ENCODE measurements at places on chromosomes 12 and 14.

DNA sequence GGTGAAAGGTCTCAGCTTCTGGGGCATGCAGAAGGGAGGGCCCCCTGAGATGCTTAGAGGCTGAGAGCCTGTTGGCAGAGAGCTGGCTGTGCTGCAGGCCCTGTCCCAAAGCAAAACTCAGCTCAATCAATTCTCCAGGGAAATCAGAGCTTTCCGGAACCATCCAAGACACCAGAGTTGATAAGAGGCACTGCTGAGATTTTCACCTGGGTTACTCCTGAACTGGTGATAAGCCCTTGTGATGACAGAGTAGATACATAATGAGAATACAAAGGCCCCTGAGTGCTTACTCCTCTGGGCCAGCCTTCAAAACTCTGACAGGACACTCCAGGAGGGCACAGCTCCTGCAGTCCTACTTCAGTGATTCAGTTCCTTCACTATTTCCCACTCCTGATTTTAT is 63.9 kb downstream of the ARL6IP4 start:
- no peak for DNase-seq

- no peak for DNase-seq
Measured at GRCh38 chr12:52427083-52427482, 7.1 kb downstream of the KRT75 start.

GRCh38 chr12:77025782-77026314 is 39.5 kb downstream of the E2F7 start:
- DNase-seq: no peak

- DNase-seq: no peak
Measured at GRCh38 chr12:105319691-105320209, 10.7 kb upstream of the C12orf75 start.

DNA sequence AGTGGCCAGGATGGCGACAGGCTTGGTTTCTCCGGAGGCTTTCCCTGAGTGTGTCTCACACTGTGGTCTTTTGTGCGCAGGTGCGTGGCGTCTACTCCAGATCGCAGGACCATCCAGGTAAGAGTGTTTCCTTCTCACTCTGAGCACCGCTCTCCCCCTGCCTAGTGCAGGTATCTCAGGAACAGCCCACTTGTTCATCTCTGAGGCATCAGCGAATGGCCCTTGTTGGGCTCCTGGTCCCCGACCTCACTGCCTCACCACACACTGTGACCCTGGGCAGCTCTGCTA is 781 bp downstream of the ADGRD1 start:
- no peak for DNase-seq

GRCh38 chr14:43687921-43688320 is 819.2 kb downstream of the FSCB start:
- no peak for DNase-seq

- DNase-seq: no peak
Measured at GRCh38 chr12:26434299-26435068, 239.1 kb downstream of the SSPN start.

DNA sequence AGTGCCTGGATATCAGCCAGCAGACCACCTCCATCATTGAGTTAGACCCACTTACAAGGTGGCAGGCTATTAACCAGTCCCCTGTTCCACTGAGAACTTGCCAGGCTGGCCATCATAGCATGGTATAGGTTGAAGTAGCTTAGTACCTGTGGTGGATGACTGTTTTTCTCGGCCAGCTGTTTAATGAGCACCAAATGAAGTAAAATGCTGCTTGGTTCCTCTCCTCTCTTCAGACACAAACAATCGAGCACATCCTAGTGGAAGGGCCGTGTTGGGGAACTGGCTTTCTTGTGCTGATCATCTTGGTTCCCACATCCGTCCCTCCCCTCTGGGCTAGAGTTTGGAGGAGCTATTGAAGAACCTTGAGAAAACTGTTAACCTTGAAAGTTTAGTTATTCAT is 486.2 kb downstream of the RAD51B start:
- no peak for DNase-seq

DNA sequence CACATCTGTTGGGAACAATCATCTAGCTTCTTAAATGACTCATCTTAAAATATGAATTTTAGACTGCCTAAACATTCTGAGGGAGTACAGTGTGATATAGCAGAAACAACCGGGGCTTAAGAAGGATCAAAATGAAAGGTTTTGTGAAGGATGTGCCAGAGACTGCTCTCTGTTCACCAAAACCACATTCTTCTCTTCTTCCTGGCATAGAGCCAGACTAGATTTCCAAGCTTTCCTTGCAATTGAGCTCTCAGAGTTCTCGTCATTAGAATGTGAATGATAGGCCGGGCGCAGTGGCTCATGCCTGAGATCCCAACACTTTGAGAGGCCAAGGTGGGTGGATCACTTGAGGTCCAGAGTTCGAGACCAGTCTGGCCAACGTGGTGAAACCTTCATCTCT is 94.5 kb downstream of the LRRIQ1 start:
- DNase-seq: no peak

GRCh38 chr12:19675361-19675760 is 236.1 kb downstream of the AEBP2 start:
- no peak for DNase-seq

GRCh38 chr12:106288101-106288493 is 14.4 kb upstream of the TCP11L2 start:
- DNase-seq: no peak

DNA sequence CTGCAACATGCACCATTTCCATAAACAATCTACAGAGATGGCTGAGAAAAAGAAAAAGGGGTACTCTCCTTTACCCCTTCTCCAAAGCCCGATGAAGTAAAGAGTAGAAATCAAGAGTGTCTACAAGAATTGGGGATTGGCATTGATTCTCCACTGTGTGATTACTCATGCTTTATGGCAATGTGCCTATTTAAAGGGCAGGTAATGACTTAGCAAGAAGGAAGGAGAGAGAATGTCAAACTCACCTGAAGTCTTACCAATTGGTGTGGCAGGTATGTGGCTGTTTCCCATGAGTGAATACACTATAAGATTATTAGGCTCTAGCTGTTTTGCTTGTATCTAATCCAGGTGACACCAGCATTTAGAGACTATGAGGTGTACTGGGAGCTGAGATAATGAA is 275.3 kb downstream of the CCER1 start:
- no peak for DNase-seq

- DNase-seq: no peak
Measured at GRCh38 chr12:102172436-102172835, 25.2 kb downstream of the PMCH start.

DNA sequence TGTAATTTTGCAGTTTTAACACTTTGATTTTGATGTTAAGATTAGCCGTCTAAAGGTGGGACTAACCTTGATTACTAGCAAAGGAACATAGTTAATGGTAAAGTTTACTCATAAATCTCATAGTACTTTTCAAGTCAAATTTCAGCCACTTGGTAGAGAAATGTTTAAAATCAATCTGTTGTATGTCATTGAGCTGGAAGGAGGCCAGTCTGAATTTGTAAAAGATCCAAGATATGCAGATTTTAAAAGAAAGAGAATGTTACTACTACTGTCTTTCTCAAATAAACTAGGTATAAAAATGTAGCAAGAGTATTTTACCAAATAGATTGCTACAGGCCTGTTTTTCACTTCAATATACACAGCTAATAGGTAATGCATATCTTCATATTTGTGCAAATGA is 600.8 kb upstream of the SEL1L start:
- DNase-seq: no peak

DNA sequence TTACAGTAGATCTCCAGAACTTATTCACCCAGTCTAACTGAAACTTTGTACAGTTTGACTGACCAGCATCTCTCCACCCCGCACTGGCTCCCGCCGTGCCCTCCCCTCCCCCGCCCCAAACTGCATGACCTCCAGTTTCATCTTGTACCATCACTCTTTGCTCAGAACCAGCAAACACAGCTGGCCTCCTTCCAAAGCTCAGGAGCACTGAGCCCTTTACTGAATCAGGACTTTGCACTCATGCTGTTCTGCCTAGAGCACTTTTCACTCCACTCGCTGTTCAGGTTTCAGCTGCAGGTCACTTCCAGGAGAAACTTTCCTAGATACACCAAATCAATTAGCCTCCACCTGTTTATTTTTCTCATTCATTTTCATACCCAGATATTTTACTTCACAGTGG is 455.3 kb upstream of the PDE3A start:
- no peak for DNase-seq

GRCh38 chr12:5197131-5197530 is 153.5 kb downstream of the KCNA5 start:
- DNase-seq: no peak

GRCh38 chr12:53504004-53504920 is 3.0 kb downstream of the NPFF start:
- no peak for DNase-seq

DNA sequence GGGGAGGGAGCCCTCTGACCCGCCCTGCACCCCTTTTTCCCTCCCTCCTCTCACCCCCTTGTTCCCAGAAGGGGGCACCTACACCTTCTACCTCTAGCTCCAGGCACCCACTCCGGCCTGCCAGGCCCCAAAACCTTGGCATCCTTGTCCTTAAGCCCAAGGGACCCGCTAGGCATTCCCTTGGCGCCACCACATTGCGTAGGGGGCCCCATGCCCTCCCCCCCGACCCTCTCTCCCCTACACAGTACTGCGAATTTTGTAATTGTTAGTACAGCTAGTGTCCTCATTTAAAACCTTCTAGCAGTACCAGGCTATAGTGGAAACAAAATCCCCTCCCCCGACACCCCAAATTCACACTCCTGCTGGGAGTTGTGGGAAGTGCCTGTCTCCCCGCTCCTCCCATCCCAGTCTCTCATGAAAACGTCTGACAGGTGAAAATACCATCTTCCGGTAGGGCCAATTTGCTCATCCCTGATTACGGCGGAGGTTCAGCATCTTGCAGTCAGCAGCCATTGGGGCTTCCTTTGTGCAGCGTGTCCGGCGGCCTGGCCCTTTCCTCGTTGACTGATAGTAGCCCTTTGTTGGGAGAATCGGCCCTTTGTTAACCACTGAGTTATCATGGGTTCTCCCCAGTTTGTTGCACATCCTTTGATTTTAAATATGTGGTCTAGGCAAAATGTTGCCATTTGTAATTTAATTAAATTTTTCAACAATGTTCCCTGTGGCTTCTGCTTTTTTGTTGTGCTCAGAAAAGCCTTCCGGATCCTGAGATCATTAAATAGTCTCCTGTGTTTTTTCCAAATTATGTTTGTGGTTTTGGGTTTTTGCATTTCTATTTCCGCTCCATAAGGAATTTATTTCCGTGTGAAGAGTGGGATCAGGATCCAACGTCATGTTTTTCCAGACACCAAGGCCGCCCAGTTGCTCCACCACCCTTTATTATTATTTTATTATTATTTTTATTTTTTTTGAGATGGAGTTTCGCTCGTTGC is 7.9 kb upstream of the CEP170B start:
- no peak for DNase-seq

GRCh38 chr12:99736760-99737269 is 89.3 kb downstream of the GARIN6 start:
- DNase-seq: no peak

GRCh38 chr12:104230304-104231095 is 14.9 kb downstream of the TXNRD1 start:
- DNase-seq: no peak

- DNase-seq: no peak
Measured at GRCh38 chr14:67352055-67352454, 7.5 kb downstream of the ATP6V1D start.
